ENCODE measurements at places on chromosomes 13 and 19. TPM values are rescaled to one million over a fixed set of nuclear protein-coding genes. Genes with fewer than 3 reads are reported as not detected.

DNA sequence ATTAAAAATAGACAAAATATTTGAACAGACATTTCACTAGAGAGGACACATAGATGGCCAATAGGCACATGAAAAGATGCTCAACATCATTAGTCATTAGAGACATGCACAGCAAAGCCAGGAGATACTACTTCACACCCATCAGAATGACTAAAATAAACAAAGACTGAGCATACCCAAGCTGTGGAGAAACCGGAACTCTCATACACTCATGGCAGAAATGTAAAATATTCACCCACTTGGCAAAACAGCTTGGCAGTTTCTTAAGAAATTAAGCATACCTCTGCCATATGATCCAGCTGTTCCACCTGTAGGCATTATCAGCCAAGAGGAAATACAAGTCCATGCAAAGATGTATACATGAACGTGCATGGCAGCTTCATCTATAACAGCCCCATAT is 213.4 kb downstream of the TSHZ3 start:
- DNase-seq, result no peak

DNA sequence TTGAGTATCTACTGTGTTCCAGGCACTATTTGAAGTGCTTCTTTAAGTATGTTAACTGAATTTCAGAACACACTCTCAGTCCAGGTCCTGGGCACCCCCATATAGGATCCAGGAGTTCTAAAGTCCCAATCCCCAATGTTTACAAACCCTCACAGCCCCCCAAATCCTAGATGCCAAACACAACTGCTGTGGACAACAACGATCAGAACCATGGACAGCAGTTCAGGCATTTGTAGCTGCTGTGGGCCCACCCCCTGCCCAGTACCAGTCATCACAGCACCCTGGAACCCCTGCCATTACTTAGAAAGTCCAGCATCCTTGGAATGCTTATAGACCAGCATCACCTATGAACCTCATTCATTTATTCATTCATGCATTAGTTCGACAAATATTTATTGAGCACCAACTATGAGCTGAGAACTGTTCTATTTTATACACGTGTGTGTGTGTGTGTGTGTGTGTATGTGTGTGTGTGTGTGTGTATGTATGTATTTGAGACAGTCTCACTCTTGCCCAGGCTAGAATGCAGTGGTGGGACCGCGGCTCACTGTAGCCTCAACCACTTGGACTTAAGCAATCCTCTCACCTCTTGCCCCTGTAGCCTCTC is 19.3 kb upstream of the SDHAF1 start:
- DNase-seq, result no peak

- DNase-seq, result no peak
Observed at GRCh38 chr13:94318418-94318817, 161.1 kb downstream of the DCT start.

DNA sequence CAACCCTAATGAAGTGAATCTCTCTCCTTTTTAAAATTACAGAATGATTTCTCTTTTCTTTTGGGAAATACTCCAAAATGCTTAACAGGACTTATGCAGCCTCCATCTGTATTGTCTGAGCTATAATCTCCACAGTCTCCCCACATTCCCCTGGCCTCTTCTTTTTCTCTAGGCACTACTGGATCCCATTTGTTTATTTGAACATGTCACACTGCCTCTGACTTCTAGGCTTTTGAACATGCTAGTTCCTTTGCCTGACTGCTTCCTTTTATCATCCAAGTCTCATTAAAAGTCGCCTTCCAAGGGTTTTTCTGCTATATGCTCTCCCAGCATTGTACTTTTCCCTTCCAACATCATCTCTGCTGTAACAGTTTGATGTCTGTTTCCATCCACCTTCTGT is 548.7 kb downstream of the PCDH9 start:
- DNase-seq, result no peak

The ZNF600 gene
- total RNA-seq, result 7.0 TPM

The ALOX5AP gene
- 49.6 TPM for total RNA-seq

Data from posterior vena cava (tissue), 2 donors.